Hepatocyte (in vitro differentiated cells): ENCODE measurements at places on chromosomes 4 and X. TPM values are rescaled to one million over a fixed set of nuclear protein-coding genes. Genes with fewer than 3 reads are reported as not detected.

Gene TASL
- 0.30 TPM in 1 of 2 replicates, not detected in the other for total RNA-seq

Gene SULT1E1
- 69.8 and 72.5 TPM in 2 replicates for total RNA-seq

Gene SLC25A31
- total RNA-seq: not detected in 2 replicates

Gene ATOH1
- total RNA-seq: 0.37 and 0.80 TPM in 2 replicates

DNA sequence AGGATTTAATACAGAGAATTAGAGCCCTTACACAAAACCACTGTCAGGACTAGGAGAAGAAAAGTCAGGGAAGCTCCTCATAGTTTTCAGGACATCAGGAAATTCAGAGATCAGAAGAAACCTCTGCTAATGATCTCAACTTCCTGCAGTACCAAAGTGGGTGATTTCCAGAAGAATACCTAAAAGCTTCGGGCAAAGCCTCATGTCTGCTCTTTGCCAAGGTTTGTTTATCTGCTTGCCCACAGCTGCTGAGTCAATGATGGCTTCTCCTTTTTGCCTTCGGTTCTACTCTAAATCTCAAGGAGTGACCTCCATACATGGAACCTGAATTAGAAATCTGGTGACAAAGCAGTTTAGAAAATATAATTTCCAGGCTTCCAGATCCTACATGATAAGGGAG is 68.4 kb downstream of the USP38 start:
- no peak for DNase-seq

- no peak for DNase-seq
Measured at GRCh38 chrX:48107717-48108116, 22.7 kb upstream of the SPACA5B start.

GRCh38 chr4:71765350-71765749 is 18.5 kb downstream of the GC start:
- no peak for DNase-seq

- DNase-seq: no peak
Measured at GRCh38 chrX:20693078-20693477, 426.4 kb upstream of the RPS6KA3 start.

DNA sequence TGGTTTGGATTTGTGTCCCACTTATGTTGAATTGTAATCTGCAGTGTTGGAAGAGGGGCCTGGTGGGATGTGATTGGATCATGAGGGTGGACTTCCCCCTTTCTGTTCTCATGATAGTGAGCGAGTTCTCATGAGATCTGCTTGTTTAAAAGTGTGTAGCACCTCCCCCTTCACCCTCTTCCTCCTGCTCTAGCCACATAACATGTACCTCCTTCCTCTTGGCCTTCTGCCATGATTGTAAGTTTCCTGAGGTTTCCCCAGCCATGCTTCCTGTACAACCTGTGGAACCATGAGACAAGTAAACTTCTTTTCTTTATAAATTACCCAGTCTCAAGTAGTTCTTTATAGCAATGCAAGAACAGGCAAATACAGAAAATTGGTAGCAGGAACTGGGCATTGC is 138.7 kb downstream of the INPP4B start:
- no peak for DNase-seq

GRCh38 chrX:39857780-39858179 is 240.0 kb downstream of the BCOR start:
- DNase-seq: no peak
